Esophagus squamous epithelium (tissue), 5 donors: ENCODE measurements at places on chromosomes 2 and 18.

- DNase-seq: no peak
These were observed 66.1 kb upstream of the ZNF397 start for GRCh38 chr18:35174745-35175144.

GRCh38 chr2:14354231-14354630 lies 278.3 kb upstream of the LRATD1 start:
- no peak for DNase-seq

- no peak for DNase-seq
These were observed 95.9 kb upstream of the SIX2 start for GRCh38 chr2:45105050-45105582.

DNA sequence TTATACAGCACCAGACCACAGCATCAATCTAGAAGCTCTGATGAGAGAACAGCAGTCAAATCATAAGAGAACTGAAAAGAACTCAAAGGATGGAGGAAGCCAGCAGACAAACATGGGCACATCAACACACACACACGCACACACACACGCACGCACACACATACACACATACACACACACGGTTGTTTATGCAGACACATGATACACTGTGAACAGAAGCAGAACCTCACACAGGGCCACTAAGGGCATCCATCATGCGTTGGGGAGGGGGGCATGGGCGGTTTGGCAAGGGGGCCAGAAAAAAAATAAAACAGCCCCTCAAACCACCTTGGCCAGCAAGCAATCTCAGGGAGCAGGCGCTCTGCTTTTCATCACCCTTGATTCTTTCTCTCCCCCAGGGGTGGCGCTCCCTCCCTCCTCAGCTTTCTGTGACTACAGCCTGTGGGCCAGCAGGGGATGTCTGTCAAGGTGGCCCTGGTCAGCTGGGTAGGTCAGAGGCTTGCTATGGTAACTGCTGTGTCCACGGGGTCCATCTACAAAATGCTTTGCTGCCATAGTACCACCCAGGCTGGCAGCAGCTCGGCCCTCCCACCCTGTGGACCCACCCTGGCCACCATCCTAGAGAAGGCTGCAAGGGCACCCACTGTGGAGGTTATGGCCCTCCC lies 318.0 kb downstream of the CELF4 start:
- DNase-seq: no peak
